ENCODE measurements at places on chromosomes 3 and 15.

DNA sequence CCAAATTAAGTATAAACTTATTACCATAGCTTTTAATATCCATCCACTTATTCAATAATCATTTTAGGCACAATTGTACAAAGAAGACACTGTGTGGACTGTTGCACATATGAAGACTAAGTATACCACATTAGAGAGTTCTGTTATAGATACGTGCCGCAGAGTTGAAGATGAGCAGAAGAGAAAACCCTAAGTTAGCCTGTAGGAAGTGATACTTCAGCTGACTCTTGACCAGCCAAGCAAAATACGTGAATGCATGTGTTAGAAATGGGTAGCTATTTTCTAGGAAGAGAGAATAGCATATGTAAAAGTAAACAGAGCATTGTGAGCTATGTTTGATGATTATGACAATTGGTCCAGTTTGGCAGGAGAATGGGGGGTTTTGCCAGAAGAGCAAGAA lies 272.0 kb upstream of the ATP11B start:
- no peak for DNase-seq

GRCh38 chr15:29170521-29170920 lies 99.1 kb downstream of the NSMCE3 start:
- no peak for DNase-seq

- no peak for DNase-seq
Measured at GRCh38 chr15:87502173-87502572, 754.4 kb downstream of the NTRK3 start.

DNA sequence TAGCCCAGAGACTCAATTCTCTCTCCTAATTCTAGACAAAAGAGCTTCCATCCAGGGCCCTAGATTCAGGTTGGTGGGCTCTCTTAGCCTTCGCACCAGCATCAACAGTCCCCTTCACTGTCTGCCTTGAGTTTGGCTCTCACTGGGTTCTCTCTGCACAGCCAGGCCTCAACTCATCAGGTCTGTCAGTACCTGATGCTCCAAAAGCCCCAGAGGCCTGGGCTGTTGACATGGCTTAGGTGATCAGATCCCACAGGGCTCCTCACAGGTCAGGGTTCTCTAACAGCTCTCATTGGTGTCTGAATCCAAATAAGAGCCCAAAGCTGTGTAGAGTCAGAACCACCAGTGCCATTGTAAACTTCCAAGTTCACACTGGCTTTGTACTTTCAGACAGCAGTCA lies 206.6 kb upstream of the PPP2R3A start:
- DNase-seq, result no peak

DNA sequence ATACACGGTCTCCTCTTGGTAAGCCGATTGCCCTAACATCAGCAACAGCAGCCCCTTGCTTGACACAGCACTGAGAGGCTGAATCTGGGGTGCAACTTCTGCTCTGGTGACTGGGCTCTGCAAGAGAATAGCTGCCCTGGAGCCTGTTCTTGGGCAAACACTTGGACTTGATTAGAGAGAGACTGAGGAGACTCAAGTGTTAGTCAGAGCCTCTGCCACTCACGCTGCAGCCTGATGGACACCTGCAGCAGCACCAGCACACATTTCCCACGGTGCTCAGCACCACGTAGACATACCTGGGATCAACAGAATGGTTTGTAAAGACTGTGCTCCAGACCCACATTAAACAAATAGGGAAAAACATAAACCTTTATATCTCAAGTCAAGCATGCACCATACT lies 35.8 kb upstream of the UMPS start:
- DNase-seq, result no peak

DNA sequence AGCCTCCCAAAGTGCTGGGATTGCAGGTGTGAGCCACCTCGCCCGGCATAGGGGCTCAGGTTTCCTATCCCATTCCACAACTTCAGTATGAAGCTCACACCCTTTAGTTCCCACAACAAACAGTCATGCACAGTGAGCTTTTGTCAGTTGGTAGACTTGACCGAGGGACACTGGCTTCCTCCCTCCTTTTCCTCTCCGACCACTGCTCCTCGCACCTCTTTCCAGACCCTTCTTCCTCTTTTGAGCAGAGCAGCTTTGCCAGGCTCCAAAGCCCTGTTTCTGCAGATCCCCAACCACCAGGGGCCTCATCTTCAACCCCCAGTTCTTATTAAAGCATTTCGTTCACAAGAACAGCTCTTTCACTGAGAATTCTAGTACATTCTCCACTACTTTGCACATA lies 12.7 kb upstream of the CILP start:
- DNase-seq, result no peak

DNA sequence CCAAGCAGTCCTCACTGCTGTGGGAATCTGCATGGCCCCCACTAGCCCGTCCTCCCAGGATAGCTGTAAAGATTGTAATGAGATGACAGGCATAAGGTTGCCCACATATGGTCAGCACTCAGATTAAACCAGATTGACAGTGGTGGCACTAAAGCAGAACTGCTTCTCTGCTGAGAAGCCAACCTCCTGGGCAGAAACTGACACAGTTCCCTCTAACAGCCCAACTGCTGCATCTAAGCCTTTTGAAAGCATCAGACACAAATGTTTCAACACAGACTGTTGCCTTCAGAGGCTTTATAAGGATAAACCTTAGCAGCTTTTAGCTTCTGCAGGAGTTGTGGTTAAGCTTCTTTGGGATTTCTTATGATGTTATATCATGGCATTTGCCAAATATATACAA lies 13.0 kb downstream of the DCLK3 start:
- no peak for DNase-seq

GRCh38 chr3:78049521-78049920 lies 1009.6 kb downstream of the ROBO2 start:
- DNase-seq, result no peak

GRCh38 chr3:17990390-17990789 lies 248.0 kb upstream of the TBC1D5 start:
- no peak for DNase-seq

- DNase-seq, result no peak
Measured at GRCh38 chr3:67067251-67067650, 69.1 kb downstream of the KBTBD8 start.
